NCI-H2171 (cell line): ENCODE measurements at places on chromosomes 3 and 15.

GRCh38 chr3:104018541-104018940, 1348.2 kb upstream of the ALCAM start:
- no peak for DNase-seq

- DNase-seq, result no peak
Observed at GRCh38 chr3:128394033-128394432, 72.7 kb downstream of the DNAJB8 start.

GRCh38 chr15:86541540-86541939, 461.9 kb downstream of the AGBL1 start:
- DNase-seq, result peak; percentile 75

DNA sequence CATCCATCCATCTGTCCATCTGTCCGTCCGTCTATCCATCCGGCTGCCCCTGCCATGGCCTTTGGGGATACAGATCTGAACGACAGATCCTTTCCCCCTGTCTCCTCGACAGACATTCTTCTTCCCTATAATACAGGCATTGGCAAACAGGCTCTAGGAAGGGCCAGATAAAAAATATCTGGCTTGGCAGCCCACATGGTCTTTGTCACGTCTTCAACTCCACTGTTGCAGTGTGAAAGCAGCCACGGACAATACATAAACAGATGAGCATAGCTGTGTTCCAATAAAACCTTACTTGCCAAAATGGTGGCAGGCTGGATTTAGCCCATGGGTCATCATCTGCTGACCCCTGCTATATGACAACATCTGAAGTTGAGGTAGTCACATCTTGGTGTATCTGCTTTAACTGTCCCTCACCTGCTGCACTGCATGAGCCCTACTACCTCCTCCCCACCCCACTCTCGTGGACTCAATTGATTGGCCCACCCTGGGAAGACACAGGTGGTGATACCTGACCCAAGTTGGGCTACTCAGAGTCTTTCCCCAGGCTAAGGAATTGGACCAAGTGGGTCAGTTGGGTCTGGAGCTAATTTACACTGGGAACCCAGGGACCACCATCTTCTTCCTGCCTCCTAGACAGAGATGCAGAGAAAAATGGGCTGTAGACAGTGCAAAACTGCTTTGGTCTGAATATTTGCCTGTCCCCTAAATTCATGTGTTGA, 128.4 kb upstream of the SMAD3 start:
- no peak for DNase-seq

DNA sequence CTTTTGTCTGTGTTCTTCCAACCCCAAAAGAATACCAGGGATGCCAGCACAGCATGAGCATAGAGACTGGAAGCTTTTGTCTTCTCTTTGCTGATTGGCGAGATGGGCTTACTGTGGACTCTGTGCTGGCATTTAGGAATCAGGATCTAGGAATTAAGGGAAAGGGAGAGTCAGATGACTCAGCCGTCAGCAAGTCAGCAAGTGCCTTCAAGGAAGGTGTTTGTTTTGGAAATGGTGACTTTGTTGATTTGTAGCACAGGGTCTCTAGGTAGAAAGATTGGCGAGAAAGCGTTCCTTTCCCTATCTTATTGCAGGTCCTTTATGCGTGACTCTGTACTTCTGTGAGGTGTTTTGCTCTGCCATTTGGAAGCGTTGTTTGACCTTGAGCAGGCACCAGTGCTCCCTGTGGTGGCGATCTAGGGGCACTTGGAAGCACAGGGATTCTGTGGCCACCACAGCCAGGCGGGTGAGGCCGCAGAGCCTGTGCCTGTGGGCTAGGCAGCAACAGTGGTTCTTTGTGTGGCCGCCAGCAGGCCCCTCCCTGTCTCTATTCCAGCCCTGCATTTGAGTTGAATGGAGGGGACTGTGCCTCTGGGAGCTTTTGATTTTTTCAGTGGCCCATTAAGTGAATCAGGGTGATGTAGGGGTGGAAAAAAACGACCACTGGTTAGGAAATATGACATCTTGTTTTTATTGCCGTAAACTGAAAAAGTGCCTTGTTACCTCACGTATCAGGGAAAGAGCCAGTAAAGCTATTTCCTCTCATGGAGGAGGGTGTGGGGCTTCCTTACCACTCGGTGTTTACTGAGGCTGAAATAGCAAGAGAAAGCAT, 19.0 kb downstream of the FAN1 start:
- no peak for DNase-seq

DNA sequence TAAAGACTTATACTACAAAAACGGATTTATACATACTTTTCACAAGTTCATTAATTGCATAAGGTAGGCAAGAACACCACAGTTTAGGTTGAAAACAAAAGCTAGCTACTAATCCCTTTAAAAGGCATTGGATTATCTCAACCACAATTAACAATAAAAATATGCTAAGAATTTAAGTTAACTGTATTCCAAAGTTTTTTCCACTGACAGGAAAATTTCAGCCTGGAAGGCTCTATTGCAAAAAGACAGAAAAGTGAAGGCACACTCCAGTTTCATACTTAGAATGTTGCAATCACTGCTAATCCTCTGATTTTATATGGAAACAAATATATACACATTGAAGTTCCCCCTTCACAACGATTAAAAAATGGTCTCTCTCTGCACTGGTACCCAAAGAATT, 71.5 kb downstream of the TJP1 start:
- no peak for DNase-seq

DNA sequence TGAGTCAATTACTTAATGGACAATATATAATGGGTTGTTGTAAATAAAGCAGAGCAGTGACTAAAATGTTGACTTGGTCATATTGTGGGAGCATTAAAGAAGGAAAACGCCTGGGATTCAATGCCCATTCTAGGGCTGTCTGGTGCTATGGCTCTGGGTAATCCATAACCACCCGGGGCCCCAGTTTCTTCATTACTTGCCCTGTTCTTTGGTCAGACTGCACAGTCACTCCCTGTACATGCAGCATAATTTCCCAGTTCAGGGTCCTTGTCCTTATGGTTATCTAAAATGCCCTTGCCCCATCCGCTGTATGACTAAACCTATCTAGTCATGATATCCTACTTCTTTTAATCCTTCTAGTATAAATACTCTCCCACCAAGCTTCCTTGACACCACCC, 27.5 kb upstream of the DENND4A start:
- no peak for DNase-seq

GRCh38 chr3:31219131-31219843, 313.4 kb upstream of the STT3B start:
- DNase-seq, result no peak

DNA sequence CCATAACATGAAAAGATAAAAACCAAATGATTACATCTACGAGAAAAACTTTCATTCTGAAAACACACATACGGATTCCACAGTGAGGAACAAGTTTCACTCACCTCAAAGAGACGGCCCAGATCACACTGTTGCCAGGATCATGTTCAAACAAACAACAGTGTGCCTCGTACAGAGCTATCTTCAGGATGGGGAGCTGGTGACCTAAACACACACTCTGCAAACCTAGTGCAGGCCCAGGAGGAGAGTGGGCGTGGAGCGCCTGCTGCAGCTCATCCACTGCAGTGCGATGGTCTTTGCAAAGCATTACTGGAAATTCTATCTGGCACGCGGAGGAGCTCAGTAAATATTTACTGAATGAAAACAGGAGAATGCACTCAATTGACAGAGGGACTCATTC, 38.5 kb downstream of the TAMM41 start:
- DNase-seq, result no peak

- DNase-seq, result no peak
Observed at GRCh38 chr3:60890226-60890625, 361.0 kb downstream of the FHIT start.

GRCh38 chr15:86155551-86155950, 75.9 kb downstream of the AGBL1 start:
- DNase-seq, result no peak

- no peak for DNase-seq
Observed at GRCh38 chr3:140822401-140823047, 119.1 kb upstream of the SLC25A36 start.

- DNase-seq, result no peak
Observed at GRCh38 chr3:124291008-124291407, 299.1 kb upstream of the ROPN1 start.

- no peak for DNase-seq
Observed at GRCh38 chr3:57958642-57959422, 49.4 kb upstream of the FLNB start.

- no peak for DNase-seq
Observed at GRCh38 chr15:94258246-94258645, 26.9 kb downstream of the MCTP2 start.

DNA sequence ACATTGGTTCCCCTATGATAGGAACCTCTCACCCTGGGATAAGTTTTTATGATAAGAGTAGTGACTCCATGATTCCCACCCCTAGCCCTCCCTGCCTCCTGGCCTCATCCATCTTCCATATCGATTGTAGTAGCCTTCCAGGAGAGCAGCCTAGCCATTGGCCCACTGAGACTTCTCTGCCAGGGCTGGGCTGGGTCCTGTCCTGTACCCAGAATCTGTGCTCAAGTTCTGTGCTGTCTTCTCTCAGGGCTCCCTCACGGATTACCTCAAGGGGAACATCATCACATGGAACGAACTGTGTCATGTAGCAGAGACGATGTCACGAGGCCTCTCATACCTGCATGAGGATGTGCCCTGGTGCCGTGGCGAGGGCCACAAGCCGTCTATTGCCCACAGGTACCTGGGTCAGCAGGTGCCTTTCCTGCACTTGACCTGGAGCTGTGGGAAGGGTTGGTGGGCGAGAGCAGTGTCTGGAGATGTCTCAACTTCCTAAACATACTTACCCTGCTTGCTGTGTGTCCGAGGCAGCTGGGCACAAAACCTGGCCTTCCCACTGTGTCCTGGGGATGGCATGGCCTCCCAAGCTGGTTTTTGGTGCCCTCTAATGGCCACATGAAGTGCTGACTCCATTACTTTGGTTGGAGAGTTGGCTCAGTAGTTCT, 16.6 kb upstream of the EXOG start:
- DNase-seq, result no peak

- peak; percentile 53 for DNase-seq
Observed at GRCh38 chr3:127141921-127142730, 50.8 kb upstream of the PRR23E start.

GRCh38 chr3:156483002-156483401, 71.9 kb downstream of the SSR3 start:
- DNase-seq, result no peak

GRCh38 chr3:73739791-73740453, 115.2 kb upstream of the PDZRN3 start:
- no peak for DNase-seq

DNA sequence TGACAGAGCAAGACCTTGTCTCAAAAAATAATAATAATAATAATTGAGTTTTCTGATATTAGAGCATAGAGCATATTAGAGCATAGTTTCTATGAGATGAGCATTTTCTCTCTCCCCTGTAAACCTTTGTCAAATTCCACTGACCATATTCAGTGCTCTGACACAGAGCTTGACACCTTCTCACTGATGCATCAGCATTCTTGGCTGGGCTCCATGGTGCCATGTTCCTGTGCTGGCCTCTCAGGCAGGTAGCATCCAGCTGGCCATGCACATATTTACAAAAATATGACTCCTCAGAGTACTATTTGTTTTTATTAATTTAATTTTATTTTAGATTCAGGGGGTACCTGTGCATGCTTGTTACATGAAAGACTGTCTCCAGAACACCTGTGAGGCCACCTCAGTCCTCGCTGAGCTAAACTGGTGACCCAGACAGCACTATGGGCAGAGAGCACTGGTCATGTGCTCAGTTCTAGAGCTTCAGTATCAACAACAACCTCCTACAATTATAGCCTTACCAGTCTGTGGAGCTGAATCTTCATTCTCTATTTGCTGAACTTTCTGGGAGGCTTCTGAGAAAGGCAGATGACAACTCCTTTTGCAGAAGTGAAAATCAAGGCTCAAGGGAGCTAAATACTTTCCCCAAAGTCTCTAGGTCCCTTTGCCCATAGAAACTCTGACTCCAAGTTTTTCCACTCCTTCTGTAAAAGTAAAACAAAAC, 21.6 kb upstream of the SLC28A2 start:
- no peak for DNase-seq

- DNase-seq, result no peak
Observed at GRCh38 chr3:146277953-146278631, 27.2 kb upstream of the PLSCR4 start.

DNA sequence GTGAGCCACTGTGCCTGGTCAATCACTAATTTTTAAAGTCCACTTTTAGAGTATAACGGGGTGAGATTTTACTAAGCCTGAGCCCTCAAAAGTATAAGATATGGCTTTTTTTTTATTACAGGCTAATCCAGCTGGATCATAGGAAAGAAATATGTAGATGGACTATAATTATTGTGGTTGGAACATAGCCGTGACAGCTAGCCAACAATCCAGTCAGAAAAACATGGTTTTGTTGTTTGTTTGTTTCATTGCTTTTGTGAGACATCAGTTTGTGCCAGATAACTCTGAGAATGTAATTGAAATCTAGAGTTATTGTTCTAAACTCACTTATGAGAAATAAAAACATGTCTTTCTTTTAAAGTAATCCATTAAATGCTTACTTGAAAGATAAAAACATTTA, 37.3 kb upstream of the ATOSA start:
- no peak for DNase-seq

- DNase-seq, result no peak
Observed at GRCh38 chr3:45368382-45368781, 20.0 kb upstream of the LARS2 start.

DNA sequence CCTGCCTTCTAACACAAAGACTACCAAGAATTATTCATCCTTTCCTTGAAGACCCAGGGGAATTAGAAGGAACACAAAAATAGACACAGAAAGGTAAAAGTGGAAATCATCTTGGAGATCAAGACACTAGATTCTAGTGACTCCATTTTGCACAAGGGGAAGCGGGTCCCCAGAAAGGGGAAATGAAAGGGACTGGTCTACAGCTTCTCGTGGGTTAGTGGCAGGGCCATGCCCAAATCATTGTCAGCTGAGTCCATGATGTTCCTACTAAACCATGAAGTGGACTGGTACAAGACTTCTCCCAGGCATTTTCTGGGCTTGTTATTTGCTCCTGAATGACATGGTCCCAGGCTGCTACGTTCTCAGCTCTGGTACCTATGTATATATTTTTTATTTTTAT, 230.7 kb upstream of the TPRG1 start:
- no peak for DNase-seq

DNA sequence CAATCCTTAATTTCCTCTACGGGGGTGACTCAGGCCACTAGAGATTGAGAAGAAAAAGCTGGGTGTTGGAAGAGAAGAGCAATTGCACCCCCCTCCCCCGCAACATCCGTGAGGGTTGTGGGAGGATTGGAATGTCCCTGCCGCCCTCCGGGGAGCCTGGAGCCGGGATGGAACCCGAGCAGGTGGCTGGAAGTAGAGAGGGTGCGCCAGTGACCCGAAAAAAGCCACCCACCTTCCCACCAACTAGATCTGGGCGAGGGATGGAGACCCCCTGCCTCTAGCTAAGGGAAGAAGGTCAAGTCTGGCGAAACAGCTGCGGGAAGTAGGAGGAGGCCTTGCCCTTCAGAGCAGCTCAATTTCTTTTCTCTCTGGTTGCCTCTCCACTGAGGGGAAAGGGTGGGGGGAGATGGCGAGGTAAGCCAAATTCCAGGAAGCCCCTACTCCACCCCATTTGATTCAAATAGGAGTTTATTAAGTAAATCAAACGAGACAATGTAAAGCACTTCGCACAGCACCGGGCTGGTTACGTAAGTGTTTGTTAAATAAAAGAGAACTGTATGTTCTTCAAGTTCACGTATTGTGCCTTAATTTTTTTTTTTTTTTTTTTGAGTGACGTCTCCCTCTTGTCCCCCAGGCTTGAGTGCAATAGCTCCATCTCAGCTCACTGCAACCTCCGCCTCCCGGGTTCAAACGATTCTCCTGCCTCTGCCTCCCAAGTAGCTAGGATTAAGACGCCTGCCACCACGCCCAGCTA, 1.1 kb upstream of the WWTR1 start:
- DNase-seq, result no peak

- peak; percentile 45 for DNase-seq
Observed at GRCh38 chr3:171566803-171567422, 106.7 kb upstream of the TNIK start.
